A172 (cell line): ENCODE measurements at places on chromosomes 12 and 14. TPM values are rescaled to one million over a fixed set of nuclear protein-coding genes. Genes with fewer than 3 reads are reported as not detected.

Gene GPX2
- total RNA-seq = not detected in 2 replicates

Gene KRT1
- total RNA-seq = not detected in 2 replicates

Gene PPFIA2
- total RNA-seq = 0.62 and 3.3 TPM in 2 replicates

Gene RD3L
- total RNA-seq = not detected in 2 replicates

Gene MSI1
- total RNA-seq = 0.57 and 1.6 TPM in 2 replicates

Gene TSHR
- not detected in 2 replicates for total RNA-seq

Gene TPH2
- not detected in 2 replicates for total RNA-seq

Gene CCT2
- 417 and 440 TPM in 2 replicates for total RNA-seq

Gene TAS2R20
- total RNA-seq = 0.46 and 0.79 TPM in 2 replicates

Gene KCNJ8
- total RNA-seq = not detected in 2 replicates

Gene ERP29
- total RNA-seq = 80.8 and 82.6 TPM in 2 replicates

Gene NINJ2
- total RNA-seq = not detected in 2 replicates

Gene YBX3
- total RNA-seq = 28.7 and 33.7 TPM in 2 replicates

Gene ADGRD1
- 0.52 and 0.81 TPM in 2 replicates for total RNA-seq

Gene SERPINA9
- 0.34 TPM in 1 of 2 replicates, not detected in the other for total RNA-seq

Gene LRRC10
- total RNA-seq = not detected in 2 replicates

Gene KRT82
- total RNA-seq = not detected in 2 replicates

Gene ESPL1
- total RNA-seq = 19.1 and 29.4 TPM in 2 replicates

Gene GPR68
- 0.48 and 0.98 TPM in 2 replicates for total RNA-seq

Gene CIT
- 25.2 and 34.4 TPM in 2 replicates for total RNA-seq

Gene CMKLR1
- not detected in 2 replicates for total RNA-seq

Gene BCL11B
- total RNA-seq = 0.02 TPM in 2 replicates

Gene RNASE3
- total RNA-seq = not detected in 2 replicates

Gene TUBA1A
- 884 and 1,296 TPM in 2 replicates for total RNA-seq

Gene TSPAN19
- not detected in 2 replicates for total RNA-seq

Gene KRT73
- total RNA-seq = not detected in 2 replicates

Gene GPR84
- not detected in 2 replicates for total RNA-seq

Gene EIF2S3B
- 17.1 and 27.3 TPM in 2 replicates for total RNA-seq

Gene PLEKHG3
- 11.2 and 12.3 TPM in 2 replicates for total RNA-seq

Gene MUCL1
- not detected in 2 replicates for total RNA-seq

Gene KRT80
- 65.2 and 75.2 TPM in 2 replicates for total RNA-seq

Gene IFI27
- total RNA-seq = 5.9 and 10.1 TPM in 2 replicates

Gene NOS1
- not detected in 2 replicates for total RNA-seq

Gene PIANP
- 0.24 and 2.3 TPM in 2 replicates for total RNA-seq

Gene RNU4-1
- under 0.01 TPM in 2 replicates for total RNA-seq

Gene RNU7-1
- not detected in 2 replicates for total RNA-seq

Gene FGF6
- not detected in 2 replicates for total RNA-seq

Gene KERA
- total RNA-seq = not detected in 2 replicates

Gene TMEM52B
- 3.4 and 10.9 TPM in 2 replicates for total RNA-seq

Gene MANSC1
- total RNA-seq = 0.55 and 1.1 TPM in 2 replicates

Gene LMO3
- total RNA-seq = not detected in 2 replicates

Gene NAB2
- total RNA-seq = 18.9 and 22.4 TPM in 2 replicates

Gene MRPL51
- total RNA-seq = 116 and 166 TPM in 2 replicates

Gene PTPRQ
- total RNA-seq = 0.02 and 0.12 TPM in 2 replicates

Gene DEPDC4
- total RNA-seq = 2.8 and 3.1 TPM in 2 replicates
